CD4-positive, alpha-beta T cell treated with Interleukin-4 for 1 hour (primary cell): ENCODE measurements at places on chromosomes 13 and 19.
A peak's percentile ranks its signal among the peaks of the same experiment; 100 is the strongest.

DNA sequence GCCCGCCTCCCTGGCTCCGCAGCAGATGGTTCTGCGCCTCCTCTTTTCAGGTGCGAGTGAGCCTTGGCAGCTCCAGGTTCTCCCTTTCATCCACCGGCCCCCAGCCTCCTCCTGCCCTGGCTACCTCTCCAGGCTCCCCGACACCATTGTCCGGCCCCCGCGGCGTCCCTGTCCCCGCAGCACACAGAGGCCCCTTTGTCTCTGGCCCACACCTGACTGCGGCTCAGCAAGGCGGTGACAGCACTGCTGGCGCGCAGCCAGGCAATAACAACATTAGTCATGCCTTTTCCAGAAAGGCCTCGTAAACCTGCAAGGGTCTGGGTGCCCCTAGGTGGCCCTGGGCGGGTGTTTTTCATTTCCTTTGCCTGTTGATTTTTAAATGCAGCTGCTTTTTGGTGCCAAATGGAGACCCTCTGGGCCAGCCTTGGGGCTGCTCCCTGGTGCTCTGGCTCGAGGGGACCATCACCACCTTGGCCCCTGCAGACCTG lies 73.2 kb upstream of the MEDAG start:
- no peak for DNase-seq

DNA sequence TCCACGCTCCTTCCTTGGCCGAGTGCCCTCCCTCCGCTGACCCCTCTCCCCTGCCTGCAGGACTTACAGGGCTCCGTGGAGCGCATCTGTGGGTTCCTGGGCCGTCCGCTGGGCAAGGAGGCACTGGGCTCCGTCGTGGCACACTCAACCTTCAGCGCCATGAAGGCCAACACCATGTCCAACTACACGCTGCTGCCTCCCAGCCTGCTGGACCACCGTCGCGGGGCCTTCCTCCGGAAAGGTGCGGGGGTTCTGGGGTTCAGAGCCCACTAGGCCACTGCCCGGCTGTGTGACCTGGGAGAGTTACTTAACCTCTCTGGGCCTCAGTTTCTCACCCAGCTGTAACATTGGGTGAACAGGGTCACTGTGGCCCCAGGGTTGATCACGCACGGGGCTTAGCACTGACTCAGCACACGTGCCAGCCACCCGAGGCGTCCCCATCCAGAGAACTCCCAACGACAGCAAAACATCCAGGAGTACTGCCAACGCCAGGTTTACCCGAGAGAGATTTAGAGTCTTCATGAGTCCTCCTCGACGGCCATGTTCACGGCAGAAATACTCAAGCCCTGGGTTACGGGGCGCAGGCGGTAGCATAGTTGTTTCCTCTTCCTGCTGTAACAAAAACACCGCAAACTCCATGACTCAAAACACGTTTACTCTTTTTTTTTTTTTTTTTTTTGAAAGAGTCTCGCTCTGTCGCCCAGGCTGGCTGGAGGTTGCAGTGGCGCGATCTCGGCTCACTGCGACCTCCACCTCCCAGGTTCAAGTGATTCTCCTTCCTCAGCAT lies 9.7 kb upstream of the SPACA4 start:
- DNase-seq, result peak; percentile 68

DNA sequence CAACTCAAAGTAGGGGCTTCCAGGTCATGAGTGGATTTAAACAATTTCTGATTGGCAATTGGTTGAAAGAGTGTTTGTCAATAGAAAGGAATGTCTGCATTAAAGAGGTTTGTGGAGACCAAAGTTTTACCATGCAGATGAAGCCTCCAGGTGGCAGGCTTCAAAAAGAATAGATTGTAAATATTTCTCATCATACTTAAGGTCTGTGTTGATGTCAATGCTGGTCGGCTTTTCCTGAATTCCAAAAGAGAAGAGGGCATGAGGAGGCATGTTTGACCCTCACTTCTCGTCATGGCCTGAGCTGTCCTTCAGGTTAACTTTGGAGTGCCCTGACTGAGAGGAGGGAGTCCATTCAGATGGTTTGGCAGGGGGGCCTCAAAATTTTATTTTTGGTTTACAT lies 125.4 kb upstream of the RFC3 start:
- DNase-seq, result no peak

DNA sequence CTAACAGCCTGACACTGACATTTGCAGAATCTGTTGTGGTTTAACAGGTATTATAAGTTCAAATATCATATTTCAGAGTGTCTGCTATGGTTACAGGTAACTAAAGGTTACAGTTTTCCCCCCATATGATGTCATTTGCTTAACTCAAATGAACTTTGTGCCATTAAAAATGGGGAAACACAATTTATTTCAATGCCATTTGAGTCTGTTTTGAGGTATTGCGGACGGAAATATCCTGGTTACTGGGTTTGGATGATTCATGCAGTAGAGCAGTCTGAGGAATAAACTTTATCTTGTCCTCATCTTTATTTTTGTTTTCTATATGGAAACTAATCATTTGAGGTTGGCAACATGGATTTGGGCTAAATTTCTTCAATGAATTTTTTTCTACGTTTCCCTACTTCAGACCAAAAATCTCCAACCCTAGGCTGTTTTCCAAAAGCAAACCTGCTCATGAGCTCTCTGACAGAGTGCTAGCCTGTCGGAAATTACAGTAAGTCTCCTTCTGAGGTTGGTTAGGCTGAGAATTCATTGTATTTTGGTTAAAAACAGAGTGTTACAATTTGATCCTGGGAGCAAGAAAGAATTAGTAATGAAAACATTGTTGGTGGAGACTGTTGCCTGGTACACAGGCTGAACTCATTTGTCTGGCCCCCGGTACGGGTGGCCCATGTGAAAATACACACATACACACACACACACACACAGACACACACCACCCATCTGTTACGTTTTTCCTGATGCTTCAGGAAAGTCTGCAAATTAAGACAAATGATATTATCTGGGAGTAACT lies 66.1 kb downstream of the AKAP11 start:
- DNase-seq, result no peak

DNA sequence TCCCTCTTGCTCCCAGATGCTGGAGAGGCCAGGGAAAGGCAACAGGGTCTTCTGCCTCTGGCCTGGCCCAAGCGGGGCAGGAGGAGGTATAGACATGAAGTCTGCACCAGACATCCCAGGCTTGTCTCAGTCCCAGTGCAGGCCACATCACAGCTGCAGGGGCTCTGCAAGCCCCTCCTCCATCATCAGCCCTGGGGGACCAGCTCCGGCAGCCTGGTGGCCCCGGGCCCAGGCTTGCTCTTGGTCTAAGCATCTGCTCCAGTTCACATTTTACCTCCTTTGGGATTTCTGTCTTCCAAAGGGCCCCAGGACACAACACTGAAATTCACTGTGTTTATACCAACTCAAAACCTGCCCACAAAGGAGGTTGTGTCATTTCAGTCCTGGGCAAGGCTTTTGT lies 359.4 kb downstream of the ZNF536 start:
- no peak for DNase-seq

DNA sequence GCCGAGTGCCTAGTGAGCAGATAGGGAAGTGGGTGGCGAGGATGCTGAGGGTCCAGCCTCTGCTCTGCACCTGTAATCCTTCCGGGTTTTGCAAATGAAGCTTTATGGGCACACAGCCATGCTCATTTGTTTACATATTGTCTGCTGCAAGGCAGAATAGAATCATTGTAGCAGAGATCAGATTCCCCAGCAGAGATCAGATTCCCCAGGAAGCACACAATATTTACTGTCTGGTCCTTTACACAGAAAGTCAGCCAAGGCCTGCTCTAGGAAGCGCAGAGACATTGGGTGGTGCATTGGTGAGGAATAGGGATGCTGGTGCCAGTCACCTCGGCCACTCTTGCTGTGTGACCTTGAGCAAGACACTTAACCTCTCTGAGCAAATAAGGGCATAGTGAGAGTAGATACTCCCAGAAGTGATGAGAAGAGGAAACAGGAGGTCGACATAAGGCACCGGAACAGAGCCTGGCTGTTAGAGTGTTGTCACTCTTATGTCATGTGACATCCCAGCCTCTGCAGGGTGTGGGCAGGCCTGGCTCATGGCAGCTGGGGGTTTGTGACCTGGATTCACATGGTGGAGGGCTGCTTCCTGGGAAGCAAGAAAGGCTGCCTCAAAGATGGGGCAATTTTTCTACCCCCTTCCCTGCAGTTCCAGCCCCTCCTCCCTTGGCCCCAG lies 25.6 kb downstream of the CARM1 start:
- DNase-seq, result no peak

- no peak for DNase-seq
These were observed 37.8 kb upstream of the TFDP1 start for GRCh38 chr13:113546571-113547237.
